ENCODE measurements at places on chromosomes 7 and 10.

DNA sequence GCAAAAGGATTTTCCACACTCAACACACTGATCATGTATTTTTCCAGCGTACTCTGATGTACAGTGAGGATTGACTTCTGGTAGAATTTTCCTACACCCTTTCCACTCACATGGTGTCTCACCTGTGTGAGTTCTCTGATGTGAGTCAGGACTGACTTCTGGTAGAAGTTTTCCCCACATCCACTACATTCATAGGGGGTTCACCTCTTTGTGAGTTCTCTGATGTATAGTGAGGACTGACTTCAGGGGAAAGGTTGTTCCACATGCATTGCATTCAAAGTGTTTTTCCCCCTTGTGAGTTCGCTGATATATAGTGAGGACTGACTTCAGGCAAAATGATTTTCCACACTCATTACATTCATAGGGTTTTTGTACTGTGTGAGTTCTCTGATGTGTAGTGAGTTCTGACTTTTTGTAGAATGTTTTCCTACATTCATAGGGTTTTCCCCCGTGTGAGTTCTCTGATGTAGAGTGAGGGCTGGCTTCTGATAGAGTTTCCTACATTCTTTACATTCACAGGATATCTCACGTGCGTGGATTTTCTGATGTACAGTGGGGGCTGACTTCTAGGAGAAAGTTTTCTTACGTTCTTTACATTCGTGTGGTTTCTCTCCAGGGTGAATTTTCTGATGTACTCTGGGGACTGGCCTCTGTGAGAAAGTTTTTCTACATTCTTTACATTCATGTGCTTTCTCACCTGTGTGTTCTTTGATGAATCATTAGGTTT is 146.5 kb downstream of the GLRX3 start:
- DNase-seq = no peak

DNA sequence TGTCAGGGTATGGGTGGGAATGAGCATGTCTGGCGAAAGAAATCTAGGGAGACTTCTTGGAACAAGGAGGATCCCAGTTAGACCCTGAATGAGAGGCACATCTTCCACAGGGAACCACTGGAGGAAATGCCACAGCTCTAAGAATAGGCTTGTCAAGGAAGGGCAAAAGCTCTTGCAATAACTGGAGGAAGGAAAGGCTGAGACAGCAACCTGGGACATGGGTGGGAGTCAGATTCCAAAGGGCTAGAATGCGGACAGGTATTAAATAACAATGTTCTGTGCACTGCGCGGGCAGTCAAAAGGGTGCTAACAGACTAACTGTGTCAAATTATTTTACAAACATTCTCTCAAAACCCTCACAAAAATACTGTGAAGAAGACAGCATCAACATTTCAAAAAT is 4.5 kb downstream of the NUDCD3 start:
- DNase-seq = no peak

GRCh38 chr7:374706-375311 is 84.8 kb downstream of the FOXL3 start:
- DNase-seq = no peak

GRCh38 chr7:102843850-102844249 is 69.0 kb upstream of the LRRC17 start:
- DNase-seq = no peak

- DNase-seq = no peak
These were observed 190.3 kb upstream of the TMEM196 start for GRCh38 chr7:19963695-19964094.

- DNase-seq = no peak
These were observed 187.3 kb upstream of the PLXDC2 start for GRCh38 chr10:19628767-19629560.

- DNase-seq = no peak
These were observed 6.0 kb downstream of the TEX47 start for GRCh38 chr7:88789480-88790064.

- peak; percentile 37 for DNase-seq
These were observed 24.3 kb upstream of the ZRANB1 start for GRCh38 chr10:124917428-124918190.

DNA sequence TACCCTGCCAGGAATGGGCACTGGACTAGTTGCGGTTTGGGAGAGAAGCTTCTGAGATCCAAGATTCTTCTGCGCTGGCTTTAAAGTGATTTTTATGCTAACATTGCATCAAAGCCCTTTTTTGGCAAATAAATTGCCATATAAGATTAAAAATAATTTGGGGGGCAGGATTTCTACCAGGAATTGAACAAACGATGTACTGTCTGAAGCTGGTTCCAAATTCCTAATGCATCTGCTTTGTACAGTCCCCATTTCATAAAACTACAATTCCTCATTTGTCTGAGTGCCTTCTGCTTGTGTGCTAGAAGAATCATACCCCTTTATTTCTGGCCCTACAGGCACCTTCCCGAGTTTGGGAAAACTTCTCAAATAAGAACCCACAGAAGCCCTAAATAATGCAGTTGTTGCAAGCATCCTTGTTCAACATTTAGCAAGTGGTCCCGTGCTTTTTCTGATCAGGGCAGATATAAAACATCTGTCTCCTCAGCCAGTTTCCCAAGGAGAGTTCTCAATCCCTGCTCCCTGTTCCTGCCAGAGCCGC is 349.7 kb downstream of the PTEN start:
- DNase-seq = no peak

- no peak for DNase-seq
These were observed 12.3 kb downstream of the UPP1 start for GRCh38 chr7:48101352-48101751.

DNA sequence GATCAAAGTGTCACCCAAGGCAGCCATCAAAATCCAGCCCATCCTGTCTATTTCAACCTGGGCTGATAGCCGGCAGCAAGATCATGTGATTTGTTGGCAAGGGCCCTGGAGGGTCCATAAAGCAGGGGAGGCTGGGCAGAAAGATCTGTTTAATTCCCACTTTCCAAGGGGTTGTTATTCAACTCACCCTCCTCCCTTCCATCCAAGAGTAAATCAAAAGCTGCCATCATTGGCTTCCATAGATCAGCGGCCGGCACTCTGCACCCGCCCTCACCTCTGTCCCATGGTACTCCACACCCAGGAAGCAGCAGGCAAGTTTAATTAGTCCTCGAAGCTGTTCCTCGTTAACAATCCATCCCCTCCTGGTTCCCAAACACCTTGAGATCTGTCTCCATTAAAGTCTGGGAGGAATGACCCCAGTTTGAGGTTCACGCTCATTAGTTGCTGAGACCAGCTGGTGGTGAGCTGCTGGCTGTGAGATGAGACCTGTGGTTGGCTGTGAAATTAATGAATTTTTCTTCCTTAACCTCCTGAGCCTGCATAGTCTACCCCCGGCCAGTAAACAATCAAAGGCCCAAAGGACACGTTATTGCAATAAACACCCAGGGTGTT is 120.6 kb upstream of the CHST15 start:
- no peak for DNase-seq

DNA sequence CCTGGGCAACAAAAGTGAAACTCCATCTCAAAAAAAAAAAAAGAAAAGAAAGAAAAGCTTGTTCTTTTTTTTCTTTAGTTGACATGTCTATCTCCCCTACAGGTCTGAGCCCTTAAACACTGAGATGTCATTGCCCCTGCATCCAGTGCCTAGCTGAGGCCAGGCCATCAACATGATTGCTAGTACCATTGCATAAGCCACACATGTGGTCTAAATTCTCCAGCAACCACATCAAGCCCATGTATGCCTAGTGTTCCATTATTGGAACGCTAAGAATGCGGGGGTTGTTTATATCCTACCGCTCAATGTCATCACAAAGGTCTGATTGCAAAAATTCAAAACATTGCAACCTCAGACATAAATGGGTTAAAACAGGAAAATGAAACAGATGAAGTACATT is 62.7 kb downstream of the NPTX2 start:
- no peak for DNase-seq

GRCh38 chr10:70992436-70992835 is 104.1 kb upstream of the PCBD1 start:
- no peak for DNase-seq

GRCh38 chr7:26328498-26329390 is 37.1 kb downstream of the SNX10 start:
- DNase-seq = no peak

- DNase-seq = no peak
These were observed 183.4 kb downstream of the PTPN20 start for GRCh38 chr10:47094636-47095035.

- DNase-seq = no peak
These were observed 105.0 kb downstream of the OTUD1 start for GRCh38 chr10:23543691-23544380.

All from SJCRH30 (cell line).